ENCODE measurements at places on chromosomes 11 and 22. TPM values are rescaled to one million over a fixed set of nuclear protein-coding genes. Genes with fewer than 3 reads are reported as not detected.

ZFTA gene
- total RNA-seq: 24.7 TPM

FOLR2 gene
- not detected for total RNA-seq

OR6A2 gene
- 0.38 TPM for total RNA-seq

SMC1B gene
- not detected for total RNA-seq

SPCS2 gene
- 33.6 TPM for total RNA-seq

P2RY2 gene
- 3.3 TPM for total RNA-seq

DBX1 gene
- not detected for total RNA-seq

MS4A6E gene
- not detected for total RNA-seq

PDGFD gene
- total RNA-seq: 9.5 TPM

SAA4 gene
- not detected for total RNA-seq

TMEM121B gene
- 0.48 TPM for total RNA-seq

P4HA3 gene
- 43.8 TPM for total RNA-seq

TSPAN18 gene
- 60.3 TPM for total RNA-seq

APOA1 gene
- total RNA-seq: not detected

APLNR gene
- 0.48 TPM for total RNA-seq

ANO9 gene
- total RNA-seq: 0.33 TPM

SOX6 gene
- total RNA-seq: 0.67 TPM

OR5A1 gene
- not detected for total RNA-seq

ESAM gene
- total RNA-seq: 190 TPM

SLC25A1 gene
- total RNA-seq: 73.5 TPM

CLMP gene
- 1.6 TPM for total RNA-seq

NPTXR gene
- 0.38 TPM for total RNA-seq

SCGB1A1 gene
- total RNA-seq: not detected

MOGAT2 gene
- total RNA-seq: not detected

SMIM35 gene
- not detected for total RNA-seq

QSER1 gene
- 27.0 TPM for total RNA-seq

CASP1 gene
- total RNA-seq: 9.6 TPM

THYN1 gene
- total RNA-seq: 50.2 TPM

LRRC4C gene
- total RNA-seq: not detected

OR5P2 gene
- 0.33 TPM for total RNA-seq

CHADL gene
- total RNA-seq: 0.98 TPM

SAC3D1 gene
- 9.3 TPM for total RNA-seq

SLC29A2 gene
- total RNA-seq: 0.65 TPM

FAM83F gene
- total RNA-seq: not detected

TBX1 gene
- 27.4 TPM for total RNA-seq

OR5J2 gene
- not detected for total RNA-seq

ACTN3 gene
- total RNA-seq: 0.19 TPM

EED gene
- 11.1 TPM for total RNA-seq

PHLDA2 gene
- 8.8 TPM for total RNA-seq

F2 gene
- not detected for total RNA-seq

All from vein endothelial cell (primary cell).